Natural killer cell treated with Interleukin-12 subunit alpha and Interleukin-12 subunit beta and Interleukin-15 and Interleukin-18, amount 100 ng/mL, for 72 hours (primary cell): ENCODE measurements at places on chromosomes 3 and 15. TPM values are rescaled to one million over a fixed set of nuclear protein-coding genes. Genes with fewer than 3 reads are reported as not detected.

GRCh38 chr3:22960105-22960984 lies 242.8 kb upstream of the UBE2E2 start:
- DNase-seq, result no peak

The FGD5 gene
- total RNA-seq, result not detected

The ZNF385D gene
- total RNA-seq, result not detected

DNA sequence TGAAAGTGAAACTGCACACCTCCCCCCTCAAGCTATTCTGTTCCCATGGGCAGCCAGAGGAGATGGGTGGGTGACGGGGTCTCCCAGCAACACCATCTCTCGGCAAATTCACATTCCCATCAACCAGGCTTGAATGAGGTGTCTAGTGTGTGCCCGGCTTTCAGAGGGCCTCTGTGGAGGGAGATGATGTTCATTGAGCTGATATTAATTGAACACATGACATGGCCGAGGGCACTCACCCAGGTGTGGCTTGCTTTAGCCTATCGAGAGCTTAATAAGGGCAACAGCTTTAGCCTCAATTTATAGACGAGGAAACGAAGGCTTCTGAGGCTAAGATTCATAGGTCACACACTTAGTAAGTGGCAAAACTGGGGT lies 288.0 kb downstream of the UACA start:
- DNase-seq, result no peak

DNA sequence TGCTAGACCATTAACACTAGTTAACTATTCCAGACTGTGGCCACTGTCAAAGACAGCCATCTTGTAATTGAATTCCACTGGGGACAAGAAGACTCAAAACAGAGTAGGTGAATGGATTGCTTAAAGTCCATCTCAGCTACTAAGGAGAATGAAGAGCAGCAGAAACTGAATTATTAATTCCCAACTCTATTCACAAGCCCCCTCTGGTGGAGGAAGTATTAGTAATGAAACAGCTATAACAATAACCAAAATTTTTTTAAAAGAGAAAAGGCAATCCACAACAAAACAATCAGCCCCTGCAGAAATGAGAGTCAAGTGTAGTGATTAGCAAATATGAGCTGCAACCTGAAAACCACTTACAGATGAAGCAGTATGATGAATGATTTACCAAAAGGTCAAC lies 302.8 kb downstream of the FHIT start:
- no peak for DNase-seq

GRCh38 chr3:164390046-164390445 lies 688.2 kb downstream of the SI start:
- DNase-seq, result no peak

DNA sequence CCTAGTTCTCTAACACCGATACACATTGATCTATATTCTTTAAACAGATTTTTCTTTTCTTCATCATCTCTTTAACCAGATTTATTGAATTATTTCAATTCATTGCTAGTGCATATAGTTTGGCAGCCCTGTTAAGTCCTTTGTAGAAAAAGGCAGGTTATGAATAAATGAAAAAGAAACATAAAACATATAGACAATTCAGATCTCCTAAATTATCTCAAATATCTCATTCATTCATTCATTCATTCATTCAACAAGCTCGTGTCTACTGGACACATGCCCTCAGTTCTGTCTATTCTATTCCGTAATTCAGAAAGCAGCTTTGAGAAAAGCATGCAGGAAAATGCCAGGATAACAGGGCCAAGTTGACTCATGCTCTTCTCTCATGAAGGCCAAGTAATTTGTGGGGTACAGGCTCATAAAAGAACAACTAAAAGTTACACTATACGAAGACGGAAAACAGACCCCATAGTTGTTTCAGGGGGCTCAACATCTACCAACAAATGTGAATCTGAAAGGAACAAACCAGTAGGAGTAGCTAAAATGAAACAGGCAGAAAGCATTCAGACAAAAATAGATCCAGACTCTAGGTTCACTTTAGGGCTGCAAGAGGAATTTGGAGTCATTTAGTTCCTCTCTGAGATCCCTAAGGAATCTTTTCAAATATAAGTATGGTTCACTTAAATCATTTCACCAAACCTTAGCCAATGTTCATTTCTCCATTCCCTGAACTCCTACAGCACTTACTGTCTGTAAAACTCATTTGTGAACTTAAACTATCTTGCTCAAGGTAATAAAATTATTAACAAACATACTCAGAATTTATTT lies 7.5 kb downstream of the ZNF148 start:
- no peak for DNase-seq

DNA sequence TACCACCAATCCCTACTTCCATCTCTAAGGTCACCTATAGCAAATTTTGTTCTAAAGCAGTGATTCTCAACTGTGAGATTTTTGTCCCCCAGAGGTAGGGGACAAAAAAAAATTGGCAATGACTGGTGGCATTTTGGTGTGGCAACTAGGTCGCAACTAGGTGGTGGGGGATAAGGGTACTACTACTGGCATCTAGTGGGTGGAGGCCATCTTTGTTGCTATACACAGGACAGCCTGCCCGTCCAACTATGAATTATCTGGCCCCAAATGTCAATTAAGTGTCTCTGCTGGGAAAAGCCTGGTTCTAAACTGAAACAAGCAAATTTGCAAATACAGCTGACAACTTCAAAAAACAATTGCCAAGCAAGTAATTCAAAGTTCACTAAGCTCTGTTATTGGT lies 1.4 kb downstream of the MTMR10 start:
- no peak for DNase-seq

DNA sequence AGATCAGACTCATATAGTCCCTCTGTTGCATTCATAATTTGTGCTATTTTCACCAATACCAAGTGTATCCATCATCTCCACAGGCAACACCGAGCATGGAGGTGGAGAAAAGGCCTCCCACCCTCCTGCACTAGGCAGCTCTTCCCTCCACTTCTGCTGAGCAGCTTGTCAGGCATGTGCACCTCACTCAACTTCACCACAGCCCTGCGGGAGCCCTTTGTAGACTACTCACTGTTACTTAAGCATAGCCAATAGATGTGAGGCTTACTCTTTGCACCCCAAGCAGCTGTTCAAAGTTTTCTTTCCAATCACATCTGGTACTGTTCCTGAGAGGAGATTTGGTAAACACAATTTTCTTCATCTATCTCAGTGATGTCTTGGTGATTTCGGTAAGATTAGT lies 16.9 kb upstream of the GUCA1C start:
- no peak for DNase-seq

GRCh38 chr3:135623558-135623957 lies 342.0 kb upstream of the PPP2R3A start:
- no peak for DNase-seq

- no peak for DNase-seq
Measured at GRCh38 chr15:42665827-42666226, 71.1 kb downstream of the CDAN1 start.

DNA sequence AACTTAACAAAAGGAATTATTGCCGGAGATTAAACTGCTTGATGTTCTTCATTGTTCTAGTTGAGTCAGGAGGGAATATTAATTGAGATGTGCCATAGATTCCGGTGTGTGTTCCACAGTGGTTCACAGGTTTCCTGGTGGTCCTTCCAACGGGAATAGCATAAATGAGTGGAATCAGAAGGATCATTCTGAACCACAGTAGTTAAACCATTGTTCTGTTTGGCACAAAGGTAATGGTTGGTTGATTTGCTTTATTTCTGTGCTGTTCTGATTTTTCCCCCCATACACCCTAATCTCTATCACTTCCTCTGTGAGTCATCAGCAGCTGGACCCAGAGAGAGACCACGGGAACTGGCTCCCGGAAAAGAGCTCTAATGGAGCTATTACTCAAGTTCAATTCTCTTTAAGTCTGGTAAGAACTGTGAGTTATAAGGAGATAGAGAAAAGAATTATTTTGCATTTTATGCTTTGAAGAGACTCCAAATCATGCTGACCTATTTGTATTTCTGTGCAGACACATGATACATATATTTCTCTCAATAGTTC lies 627.2 kb downstream of the ZIC1 start:
- no peak for DNase-seq

DNA sequence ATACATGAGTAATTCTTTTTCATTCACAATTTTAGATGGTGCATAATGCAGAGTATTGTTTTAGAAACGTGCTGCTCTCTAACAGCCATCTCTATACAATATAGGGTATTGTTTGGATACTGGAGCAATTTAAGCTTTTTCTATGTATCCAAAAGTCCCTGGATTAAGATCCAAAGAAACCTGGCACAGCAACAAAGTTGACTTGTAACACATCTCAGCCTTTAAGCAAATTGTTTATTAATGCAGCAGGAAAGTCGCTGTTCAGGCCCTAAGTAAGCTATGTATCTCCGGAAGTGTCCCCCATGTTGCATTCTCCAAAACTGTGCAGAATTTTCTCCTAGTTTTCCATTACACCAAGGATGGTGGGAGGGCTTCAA lies 7.3 kb downstream of the VGLL4 start:
- no peak for DNase-seq

The IMPG2 gene
- 0.45 TPM for total RNA-seq

The PEX5L gene
- 1.5 TPM for total RNA-seq

GRCh38 chr3:127363891-127364290 lies 76.0 kb upstream of the PRR20G start:
- DNase-seq, result no peak

DNA sequence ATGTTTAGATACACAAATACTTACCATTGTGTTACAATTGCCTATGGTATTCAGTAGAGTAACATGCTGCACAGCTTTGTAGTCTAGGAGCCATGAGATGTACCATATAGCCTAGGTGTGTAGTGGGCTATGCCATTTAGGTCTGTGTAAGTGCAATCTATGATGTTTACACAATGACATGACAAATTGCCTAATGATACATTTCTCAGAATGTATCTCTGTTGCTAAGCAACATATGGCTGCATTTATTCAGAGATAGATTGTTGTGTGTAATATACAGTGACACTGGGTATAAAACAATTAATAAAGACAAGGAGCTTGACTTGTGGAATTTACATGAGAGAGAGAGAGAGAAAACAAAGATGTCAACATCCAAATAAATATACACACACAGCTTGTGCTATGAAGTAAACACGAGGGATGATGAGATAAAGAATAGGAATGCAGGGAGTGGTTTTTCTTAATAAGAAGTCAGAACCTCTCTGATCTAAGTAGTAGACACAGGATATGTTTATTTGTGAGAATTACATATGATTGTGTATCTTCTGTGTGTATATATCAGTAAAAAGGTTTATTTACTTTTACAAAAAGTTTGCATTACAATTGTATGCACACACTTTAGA lies 110.0 kb downstream of the KCNAB1 start:
- no peak for DNase-seq

DNA sequence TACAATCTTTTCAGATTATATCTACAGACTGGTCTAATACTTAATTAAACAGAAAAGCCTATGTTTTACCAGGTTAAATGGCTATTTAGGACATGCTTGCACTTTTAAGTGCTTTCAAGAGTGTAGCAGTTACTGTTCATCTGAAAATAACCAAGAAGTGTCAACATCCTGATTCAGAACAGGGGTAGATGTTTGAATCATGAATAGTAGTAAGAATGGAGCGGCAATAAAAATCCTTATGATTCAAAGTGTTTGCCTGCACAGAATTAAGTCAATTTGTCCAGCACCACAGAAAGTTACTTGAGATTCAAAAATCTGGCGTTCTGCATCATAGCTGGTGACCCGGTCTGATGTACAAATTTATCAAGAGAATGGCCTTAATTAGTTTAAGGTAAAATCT lies 48.3 kb downstream of the GREM1 start:
- no peak for DNase-seq

GRCh38 chr3:32758375-32758753 lies 59.4 kb upstream of the TRIM71 start:
- no peak for DNase-seq

DNA sequence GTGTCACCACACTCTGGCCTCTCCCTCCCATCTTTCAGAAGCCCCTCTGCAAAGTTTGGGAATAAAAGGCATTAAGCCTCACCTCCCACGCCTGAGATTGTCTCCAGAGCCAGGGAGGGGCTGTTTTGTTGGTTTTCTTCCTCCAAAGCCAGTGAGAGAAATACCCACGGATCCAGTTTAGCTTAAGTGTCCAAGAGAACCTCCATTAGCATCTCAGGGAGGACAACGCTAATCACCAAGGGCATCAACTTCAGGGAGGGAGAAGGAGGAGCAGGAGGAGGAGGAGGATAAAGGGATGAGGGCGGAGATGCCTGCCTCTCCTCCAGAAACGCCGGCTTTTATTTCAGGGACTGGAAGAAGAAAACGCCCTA lies 101.6 kb downstream of the SRGAP3 start:
- DNase-seq, result no peak

- DNase-seq, result no peak
Measured at GRCh38 chr15:68298882-68299381, 21.4 kb downstream of the FEM1B start.

DNA sequence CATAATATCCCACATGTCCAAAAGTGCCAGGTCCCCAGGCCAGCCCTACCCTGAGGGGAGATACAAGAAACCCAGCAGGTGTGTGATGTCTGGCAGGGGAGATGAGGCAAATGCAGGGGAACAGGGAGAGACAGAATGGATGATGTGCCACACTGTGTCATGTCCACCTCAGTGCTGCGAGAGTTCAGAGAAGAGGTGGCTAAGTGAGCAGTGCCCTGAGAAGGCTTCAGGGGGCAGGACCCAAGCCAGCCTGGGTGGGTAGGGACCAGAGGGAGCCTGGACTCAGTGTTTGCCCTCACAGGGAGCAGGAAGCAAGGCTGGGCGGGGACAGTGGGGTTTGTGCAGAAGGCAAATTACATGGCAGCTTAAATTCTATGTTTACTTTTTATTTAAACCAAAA lies 61.2 kb downstream of the KLHL6 start:
- DNase-seq, result no peak

DNA sequence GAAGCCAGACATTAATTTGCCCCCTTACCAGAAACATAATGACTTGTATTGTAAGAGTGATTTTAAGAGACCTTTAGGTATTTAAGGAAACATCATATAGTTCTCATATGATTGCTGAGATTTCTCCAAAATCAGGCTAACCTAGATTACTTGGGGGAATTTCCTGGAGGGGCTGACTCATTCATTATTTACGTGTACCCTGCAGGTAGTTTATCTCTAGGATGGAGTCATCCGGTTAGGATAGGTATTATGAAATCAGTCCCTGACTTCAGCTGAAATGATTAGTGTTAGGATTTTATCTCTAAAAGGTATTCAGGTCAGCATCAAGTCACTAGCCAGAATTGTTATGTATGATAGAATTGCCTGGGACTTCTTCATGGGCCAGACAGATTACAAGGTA lies 97.5 kb downstream of the TCF12 start:
- no peak for DNase-seq

- no peak for DNase-seq
Measured at GRCh38 chr15:90205050-90205848, 4.1 kb downstream of the SEMA4B start.

DNA sequence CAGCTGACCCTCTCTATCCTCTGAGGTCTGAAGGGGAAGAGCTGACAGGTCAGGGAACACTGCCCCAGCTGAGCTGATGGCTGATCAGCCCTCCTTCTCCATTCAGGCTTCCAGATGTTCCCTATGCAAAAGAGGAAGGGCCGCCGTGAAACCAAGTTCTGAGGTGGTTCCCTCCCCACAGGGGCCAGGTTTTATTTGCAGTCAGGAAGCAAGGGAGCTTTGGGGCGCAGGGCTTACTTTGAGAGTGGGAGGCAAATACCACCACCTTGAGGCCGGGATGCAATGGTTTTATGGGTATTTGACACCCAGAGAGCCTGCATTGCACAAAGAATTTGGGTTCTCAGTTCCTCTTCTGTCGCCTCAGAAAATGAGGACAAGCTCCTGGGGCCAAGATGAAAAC lies 186.9 kb downstream of the ARRDC4 start:
- DNase-seq, result no peak

- no peak for DNase-seq
Measured at GRCh38 chr3:124246949-124247348, 255.0 kb upstream of the ROPN1 start.
